ENCODE measurements at places on chromosomes 7 and 10.

GRCh38 chr7:120334475-120334874 is 61.5 kb downstream of the KCND2 start:
- no peak for DNase-seq

GRCh38 chr10:14371581-14371980 is 40.9 kb upstream of the FRMD4A start:
- DNase-seq, result no peak

DNA sequence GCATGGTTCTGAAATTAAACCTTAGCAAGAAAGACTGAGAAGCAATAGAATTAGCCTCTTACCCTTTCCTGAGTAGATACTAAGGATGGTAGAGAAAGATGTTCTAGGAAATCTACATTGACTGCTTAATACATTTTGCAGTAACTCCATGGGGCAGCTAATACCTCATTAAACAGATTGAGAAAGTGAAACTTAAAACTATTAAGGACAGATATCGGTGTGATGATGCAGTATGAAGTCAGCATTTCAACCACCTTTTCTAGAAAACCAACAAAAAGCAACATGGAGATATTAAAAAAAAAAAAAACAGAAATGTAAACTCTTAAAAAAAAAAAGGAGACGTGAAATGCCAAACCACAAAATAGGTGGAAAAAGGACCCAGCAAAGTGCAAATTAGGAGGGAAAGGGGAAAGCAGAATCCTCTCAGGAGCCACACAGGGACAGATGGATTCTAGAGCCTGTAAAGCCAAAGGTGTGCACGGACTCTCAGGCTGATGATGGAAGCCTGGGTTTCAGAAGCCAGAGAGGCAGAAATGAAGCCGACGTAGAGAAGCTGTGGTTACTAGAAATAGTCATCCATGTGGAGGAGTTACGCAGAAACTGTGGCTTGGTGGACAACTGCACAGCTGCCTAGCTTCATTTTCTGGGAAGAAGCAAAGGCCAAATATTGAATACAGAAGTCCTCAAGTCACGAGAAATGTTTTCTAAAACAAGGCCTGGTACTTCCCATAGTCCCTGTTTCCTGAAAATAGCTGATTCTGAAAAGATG is 38.1 kb upstream of the GPR141 start:
- DNase-seq, result no peak

DNA sequence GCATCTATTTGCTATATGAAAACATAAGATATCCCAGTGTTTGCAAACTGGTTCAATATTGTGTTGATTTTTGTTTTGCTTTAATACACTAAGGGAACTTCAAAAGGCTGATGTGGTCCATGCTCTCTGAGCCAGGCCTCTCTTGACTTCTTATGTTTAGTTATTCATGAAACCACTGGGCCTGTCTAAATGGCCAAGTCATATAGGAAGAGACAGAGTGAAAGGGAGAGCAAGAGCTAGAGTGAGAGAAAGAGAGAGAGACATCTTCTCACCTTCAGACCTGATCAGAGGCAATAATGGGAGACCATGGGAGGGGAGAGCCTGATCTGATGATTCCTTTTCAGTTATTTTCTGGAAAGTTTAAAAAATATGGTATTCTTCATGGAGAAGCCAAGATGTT is 6.1 kb upstream of the FAS start:
- DNase-seq, result no peak

DNA sequence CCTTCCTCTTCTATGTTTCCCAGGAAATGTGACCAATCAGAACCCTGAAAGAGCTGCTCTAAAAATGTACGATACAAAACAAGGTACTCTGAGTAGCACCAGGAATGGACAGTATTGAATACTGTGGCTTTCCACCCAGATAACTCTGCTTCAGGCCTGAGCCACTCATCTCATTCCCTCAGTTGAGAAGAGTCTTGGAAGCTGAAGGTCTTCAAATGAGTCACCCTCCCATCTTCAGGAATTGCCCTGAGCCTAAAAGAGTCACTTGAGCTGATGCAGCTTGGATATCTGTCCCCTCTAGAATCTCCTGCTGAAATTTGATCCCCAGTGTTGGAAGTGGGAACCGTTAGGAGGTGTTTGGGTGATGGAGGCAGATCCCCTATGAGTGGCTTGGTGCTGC is 210.4 kb downstream of the DGKI start:
- DNase-seq, result no peak

All from NCI-H1417 treated with DMSO at 0.1 percent for 48 hours (cell line).